ENCODE measurements at places on chromosomes 2 and 18.

DNA sequence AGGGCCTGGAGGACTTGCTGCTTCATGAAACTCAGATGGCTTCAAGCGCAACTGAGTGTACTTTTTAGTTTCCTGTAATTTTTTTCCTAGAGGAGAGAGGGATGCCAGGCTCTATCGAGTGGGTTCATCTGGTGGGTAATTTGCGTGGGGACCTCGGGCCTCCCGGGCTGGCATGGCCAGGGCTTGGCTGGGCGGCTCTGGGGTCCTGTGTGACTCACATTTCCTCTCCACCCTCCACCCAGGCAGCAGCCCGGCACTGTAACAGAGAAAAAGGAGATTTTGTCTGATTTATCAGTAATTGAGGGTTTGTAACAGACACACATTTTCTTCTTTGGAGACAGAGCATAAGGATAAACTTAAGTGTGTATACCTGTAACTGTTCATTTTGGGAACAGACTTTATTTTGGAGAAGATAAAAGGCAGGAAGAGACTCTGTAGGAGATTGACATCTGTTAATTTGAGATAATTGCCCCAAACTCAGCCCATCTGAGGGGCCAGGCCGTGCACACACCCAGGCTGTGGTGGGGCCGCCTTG is 64.3 kb downstream of the NFATC1 start:
- no peak for DNase-seq

DNA sequence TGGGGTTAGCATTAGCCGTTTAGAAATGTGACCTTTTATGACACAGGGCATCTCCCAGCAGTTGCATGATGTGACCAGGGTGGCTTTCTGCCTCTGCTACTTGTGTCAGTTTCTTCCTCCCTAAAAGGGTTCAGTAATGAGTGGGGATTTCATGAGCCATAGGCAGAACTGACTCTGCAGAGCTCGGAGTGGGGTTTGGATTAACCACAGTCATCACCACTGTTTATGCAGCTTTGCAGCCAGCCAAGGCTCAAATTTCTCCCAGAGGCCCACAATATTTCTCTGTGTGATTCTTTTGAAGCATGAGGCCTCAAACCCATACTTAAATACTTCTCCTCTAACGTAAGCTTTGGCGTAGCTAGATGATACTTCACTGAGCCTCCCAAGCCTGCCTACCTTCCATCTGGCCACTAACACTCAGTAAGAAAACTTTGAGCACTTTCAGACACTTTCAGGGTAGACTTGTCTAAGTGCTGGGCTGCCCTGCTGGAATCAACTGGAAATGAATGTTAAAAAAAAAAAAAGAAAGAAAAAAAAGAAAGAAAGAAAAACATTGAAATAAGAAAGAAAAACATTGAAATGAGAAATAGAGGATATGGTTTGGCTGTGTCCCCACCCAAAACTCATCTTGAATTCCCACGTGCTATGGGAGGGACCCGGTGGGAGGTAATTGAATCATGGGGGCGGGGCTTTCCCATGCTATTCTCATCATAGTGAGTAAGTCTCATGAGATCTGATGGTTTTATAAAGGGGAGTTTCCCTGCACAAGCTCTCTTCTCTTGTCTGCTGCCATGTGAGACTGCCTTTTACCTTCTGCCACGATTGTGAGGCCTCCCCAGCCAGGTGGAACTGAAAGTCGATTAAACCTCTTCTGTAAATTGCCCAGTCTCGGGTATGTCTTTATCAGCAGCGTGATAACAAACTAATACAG is 11.5 kb upstream of the LAPTM4A start:
- no peak for DNase-seq

- DNase-seq: no peak
These were observed 25.5 kb downstream of the PIAS2 start for GRCh38 chr18:46891742-46892214.

DNA sequence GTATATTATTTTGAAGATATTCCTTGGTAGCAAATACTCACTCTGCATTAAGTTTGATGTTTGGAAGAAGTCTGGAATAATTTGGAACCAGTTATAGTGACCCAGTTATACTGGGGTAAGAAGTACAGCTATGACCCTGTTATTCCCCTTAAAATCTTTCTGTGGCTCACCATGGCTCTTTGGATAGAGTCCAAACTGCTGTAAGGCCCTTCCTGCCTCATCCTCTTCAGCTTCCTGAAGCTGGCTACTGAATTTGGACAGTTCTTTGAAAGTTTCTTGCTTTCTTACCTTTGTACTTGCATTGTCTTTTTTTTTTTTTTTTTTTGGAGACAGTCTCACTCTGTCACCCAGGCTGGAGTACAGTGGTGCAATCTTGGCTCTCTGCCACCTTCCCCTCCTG is 85.6 kb downstream of the ABI2 start:
- no peak for DNase-seq

GRCh38 chr2:118223992-118224894 is 136.0 kb downstream of the INSIG2 start:
- no peak for DNase-seq

DNA sequence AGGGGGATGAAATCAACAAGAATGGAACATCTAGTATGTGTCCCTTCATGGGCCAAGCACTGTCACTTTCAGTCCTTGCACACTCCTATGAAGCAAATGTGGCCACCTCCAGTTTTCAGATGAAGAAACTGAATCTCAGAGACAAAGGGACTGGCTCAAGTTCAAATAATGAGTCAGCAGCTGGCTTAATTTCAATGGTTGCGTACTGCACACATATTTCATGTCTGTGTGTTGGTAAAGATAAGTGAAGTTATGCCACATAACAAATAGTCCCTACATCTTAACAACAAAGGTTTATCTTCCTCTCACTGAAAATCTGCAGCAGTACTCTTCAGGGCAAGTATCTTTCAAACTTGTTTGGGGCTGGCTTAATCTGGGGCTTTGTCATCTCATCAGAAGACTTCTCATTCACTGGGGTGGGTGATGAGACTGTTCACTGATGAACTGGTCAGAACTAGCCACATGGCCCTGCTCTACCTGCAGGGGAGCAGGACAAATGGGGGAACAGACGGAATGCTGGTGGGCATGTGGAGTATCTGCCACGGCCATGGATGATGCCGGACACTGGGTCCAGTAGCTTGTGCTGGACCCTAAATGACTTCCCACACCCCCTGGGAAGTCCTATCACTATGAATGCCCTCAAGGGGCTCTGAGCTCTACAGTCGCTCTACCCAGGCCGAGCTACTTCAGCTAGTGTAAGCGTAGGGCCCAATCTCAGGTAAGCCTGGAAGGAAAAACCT is 263.2 kb downstream of the CYP26B1 start:
- DNase-seq: no peak

- DNase-seq: no peak
These were observed 239.1 kb downstream of the CPS1 start for GRCh38 chr2:210795506-210795905.

- no peak for DNase-seq
These were observed 196.8 kb downstream of the NDUFA10 start for GRCh38 chr2:239828192-239828972.

GRCh38 chr2:154694881-154695280 is 3.6 kb upstream of the KCNJ3 start:
- DNase-seq: no peak

DNA sequence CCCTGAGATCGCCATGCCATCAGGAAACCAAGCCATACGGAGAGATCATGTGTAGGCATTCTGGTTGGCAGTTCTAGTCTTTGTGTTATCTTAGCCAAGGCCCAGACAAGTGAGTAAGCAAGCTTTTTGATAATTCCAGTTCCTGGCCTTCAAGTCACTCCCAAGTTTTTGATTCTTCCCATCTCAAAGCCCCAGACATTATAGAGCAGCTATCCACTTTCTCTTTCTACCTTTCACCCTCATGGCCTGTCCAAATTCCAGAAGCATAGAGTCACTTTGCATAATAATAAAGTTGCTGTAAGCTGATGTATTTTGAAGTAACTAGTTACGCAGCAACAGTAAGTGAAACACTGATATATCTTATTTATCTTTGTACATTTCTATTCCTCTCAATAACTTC is 26.8 kb upstream of the IL1RL1 start:
- DNase-seq: no peak

GRCh38 chr2:237359518-237359840 is 54.5 kb downstream of the COL6A3 start:
- DNase-seq: no peak

DNA sequence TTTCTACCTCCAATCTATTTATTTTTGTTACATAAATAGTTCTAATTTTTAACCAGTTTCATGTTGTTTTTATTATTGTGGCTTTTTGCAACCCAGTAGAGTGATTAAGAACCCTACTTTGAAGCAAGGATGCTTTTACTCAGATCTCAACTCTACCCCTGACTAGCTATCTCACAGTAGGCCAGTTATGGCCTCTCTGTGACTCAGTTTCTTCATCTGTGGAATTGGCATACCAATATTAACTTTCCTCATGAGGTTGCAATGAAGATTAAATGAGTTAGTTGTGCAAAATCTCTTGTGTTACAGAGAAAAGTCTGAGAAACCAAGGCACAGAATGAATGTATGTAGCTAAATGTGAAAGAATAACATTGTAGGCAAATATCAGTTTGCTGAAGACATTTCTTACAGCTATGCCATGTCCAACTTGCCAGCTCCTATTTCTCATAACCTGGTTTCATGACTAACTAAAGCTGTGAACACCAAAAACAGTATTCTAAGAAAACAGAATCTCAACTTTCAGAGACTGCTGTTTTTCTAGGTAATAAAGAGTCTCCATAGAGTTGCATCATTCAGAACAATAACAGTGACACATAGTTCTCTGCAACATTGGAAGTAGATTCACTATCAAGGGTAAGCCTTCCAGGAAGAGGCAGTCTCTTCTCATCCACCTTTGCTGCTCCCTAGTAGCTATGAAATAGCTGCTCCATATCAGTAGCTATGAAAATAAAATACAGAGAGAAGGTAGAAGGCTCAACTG is 33.2 kb upstream of the CYTIP start:
- no peak for DNase-seq

DNA sequence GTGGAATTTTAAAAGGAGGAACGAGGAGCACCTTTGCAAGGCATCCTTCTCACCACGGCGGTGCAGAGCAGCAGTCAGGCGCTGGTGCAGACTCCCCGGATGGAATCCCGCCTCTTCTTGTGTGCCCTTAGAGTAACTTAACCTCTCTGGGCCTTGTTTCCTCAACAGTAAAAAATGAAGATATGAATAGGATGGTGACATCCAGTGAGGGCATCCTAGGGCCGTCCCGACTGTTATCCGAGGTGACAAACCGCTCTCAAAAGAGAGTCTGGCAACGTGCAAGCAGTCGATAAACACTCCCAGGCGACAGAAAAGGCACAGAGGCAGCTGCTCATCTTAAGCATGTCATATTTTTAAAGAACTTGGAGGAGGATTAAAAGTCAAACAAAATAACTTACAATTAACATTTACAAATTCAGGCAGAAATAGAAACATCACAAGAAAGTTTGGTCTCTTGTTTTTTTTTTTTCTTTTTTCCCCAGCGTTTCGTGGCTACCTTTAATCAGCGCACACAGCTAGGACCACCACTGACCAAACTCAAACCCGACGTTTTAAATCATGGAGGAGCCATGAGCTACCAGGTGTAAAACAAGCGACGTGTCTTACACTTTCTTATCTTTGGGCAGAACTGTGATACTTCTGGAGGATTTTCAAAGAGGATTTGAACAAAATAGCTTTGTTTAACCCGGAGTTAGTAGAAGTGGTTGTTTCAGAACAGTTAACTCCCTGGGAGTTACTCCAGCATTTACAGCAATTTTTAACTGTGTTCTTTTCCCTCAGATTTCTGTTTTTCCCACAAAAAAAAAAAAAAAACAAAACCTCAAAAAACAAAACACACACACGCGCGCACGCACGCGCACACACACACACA is 2.1 kb downstream of the MBP start:
- DNase-seq: no peak

DNA sequence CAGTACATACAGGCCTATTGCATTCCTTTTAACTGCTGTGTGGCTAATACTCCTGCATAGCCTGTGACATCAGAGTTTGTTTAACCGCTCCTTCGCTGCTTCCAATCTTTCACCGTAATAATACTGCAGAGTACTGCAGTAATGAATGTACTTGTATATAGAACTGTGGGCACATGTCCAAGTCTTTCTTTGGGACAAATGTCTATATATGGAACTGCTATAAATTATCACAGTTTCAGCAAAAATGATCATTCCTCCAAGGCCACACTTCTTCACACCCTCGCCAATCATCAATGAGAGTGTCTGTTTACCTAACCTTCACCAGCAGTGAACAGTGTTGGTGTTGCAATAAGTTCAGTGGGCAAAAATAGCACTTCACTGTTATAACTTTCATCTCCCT is 230.4 kb downstream of the SP3 start:
- DNase-seq: no peak

DNA sequence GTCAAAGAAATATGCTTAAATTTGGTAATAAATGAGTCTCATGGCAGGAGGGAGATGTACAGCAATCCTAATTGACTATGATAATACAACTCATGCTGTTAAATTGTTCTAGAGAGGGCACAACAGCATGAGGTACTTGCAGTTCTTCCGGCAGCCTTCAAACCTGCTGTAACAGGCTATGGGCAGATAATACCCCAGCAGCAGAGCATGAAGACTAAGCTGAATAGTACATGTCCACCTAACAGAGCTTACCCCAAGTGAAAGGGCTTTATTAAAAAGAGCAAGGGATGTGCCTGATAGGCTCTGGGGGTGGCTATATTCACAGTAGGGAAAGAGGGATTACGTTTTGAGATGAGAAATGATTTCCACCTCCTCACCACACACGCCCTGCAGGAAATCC is 28.9 kb downstream of the MRO start:
- DNase-seq: no peak

DNA sequence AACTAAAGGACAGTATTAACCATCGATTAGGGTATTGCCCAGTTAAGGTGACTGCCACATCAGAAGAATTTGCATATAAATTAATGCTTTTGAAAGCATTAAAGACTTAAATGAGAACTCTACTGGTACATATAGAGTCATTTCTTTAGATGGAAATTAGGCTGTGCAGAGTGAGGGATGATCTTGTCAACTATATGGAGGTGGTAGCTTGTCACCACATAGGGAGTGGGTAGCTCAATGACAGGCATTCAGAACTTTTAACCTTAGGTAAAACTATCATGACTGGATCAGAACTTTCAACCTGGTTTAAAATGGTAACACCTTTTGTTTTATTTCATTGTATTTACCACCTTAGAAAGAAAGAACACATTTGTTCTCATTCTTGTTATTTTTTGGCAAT is 384.6 kb upstream of the LRRTM1 start:
- no peak for DNase-seq

- no peak for DNase-seq
These were observed 26.1 kb downstream of the SLC20A1 start for GRCh38 chr2:112671801-112672200.

- DNase-seq: no peak
These were observed 140.5 kb downstream of the SRBD1 start for GRCh38 chr2:45470531-45470930.

- no peak for DNase-seq
These were observed 8.6 kb downstream of the SDC1 start for GRCh38 chr2:20216130-20217025.

DNA sequence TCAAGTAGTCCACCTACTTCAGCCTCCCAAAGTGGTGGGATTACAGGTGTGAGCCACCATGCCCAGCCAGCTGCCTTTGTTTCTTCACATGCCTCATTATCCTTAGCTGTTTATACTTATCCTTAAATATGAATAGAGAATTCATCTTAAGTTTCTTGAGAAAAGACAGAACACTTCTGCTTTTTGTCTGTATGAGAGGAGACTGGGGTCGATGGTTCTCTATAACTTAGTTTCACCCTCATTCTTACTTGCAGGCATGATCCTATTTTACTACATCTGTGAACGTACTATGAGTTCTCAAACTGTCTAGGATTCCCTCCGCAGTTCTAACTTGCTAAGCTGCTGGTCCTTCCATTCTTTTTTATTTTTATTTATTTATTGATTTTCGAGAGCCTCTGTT is 20.4 kb downstream of the PPM1B start:
- no peak for DNase-seq

GRCh38 chr2:45651415-45652089 is at the start of gene PRKCE:
Gene PRKCE (plus strand): TSS chr2:45651675.
- peak; percentile 62 for DNase-seq
